ENCODE measurements at places on chromosomes 5 and 9.

- peak; percentile 66 for DNase-seq
These were observed 173.5 kb downstream of the TRIM32 start for GRCh38 chr9:116860509-116861120.

- DNase-seq = no peak
These were observed 143.4 kb downstream of the ENTREP1 start for GRCh38 chr9:69468380-69468779.

- DNase-seq = no peak
These were observed 56.1 kb upstream of the CCDC112 start for GRCh38 chr5:115352571-115352970.

- no peak for DNase-seq
These were observed 95.1 kb downstream of the SH3TC2 start for GRCh38 chr5:148967783-148968182.

DNA sequence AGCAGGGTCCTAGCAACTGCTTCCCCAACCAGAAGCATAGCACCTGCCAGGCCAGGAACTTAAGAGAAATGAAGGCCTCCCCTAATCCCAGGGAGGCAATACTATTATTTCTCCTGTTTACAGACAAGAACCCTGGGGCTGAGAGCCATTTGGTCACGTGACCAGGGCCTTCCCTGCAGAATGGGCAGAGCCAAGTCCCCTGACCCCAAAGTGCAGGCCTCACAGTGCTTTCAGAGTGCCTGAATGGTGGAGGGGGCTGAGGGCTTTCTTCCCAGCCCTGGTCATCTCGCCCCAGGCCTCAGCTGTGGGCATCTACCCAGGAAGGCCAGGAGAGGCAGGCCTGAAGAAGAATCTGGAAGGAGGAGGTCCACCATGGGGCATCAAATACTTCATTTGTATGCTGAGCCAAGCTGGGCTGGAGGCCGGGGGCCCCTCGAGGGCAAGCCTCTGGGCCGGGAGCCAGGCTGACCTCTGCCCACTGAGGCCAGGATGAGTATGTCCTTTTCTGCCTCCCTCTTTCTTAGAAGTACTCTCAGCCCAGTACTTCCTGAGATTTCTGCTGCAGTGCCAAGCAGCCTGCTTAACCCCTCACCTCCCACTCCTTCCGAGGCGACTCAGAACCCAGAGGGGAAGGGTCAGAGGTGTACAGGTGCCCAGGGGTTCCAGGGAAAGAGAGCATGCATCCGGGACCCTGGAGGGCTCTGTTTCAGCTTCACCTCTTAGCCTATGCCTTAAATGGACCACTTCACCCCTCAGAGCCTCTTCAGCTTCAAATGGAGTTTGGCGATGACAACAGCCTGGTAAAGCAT lies 18.9 kb upstream of the DUSP1 start:
- DNase-seq = no peak

GRCh38 chr5:13359344-13359743 lies 585.1 kb downstream of the DNAH5 start:
- peak; percentile 52 for DNase-seq

GRCh38 chr5:10233505-10233904 lies 16.2 kb downstream of the ATPSCKMT start:
- peak; percentile 88 for DNase-seq

DNA sequence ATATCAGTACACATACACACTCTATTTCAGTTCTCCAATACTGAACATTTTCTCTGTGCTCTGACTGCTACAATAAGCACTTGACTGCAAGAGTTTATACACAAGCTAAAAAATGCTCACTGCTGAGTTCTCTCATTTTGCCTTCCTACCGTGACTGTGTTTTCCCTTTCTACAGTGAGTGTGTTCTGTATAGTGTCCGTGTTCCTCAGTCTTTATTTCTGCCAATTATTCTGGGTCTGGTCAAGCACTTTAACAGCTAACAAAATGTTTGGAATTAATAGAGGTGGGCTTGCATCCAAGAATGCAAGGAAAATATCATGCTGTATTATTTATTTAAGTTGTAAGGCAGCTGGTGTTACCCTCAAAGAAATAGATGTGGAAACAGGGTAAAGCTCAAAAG lies 217.0 kb upstream of the NREP start:
- DNase-seq = peak; percentile 18

- DNase-seq = no peak
These were observed 63.4 kb downstream of the BARX1 start for GRCh38 chr9:93891549-93892310.

DNA sequence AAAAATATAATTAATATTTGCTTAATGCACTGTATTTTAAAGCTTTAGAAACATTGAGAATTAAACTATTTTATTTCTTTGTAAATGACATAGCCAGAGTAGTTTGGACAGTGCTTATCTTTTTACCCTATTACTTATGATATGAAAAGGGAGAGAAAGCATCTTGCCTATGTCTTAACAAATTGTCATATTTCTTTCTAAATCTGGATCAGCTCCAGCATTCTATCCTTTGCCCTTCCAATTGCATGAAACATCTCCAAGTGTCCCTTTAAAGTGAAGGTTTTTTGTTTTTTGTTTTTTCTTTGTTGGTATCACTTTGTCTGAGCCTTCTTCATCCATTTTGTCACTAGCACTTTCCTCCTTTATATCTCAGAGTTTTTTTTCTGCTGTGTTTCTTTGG lies 511.6 kb upstream of the FAM174A start:
- DNase-seq = no peak

GRCh38 chr5:76583163-76584047 lies 39.8 kb downstream of the F2RL2 start:
- DNase-seq = peak; percentile 65

GRCh38 chr9:31390403-31391025 lies 993.9 kb upstream of the ACO1 start:
- no peak for DNase-seq

DNA sequence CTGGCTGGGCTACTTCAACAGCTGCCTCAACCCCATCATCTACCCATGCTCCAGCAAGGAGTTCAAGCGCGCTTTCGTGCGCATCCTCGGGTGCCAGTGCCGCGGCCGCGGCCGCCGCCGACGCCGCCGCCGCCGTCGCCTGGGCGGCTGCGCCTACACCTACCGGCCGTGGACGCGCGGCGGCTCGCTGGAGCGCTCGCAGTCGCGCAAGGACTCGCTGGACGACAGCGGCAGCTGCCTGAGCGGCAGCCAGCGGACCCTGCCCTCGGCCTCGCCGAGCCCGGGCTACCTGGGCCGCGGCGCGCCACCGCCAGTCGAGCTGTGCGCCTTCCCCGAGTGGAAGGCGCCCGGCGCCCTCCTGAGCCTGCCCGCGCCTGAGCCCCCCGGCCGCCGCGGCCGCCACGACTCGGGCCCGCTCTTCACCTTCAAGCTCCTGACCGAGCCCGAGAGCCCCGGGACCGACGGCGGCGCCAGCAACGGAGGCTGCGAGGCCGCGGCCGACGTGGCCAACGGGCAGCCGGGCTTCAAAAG lies 36.9 kb upstream of the TTC1 start:
- DNase-seq = no peak

GRCh38 chr5:73739650-73740049 lies 113.7 kb downstream of the ARHGEF28 start:
- no peak for DNase-seq

DNA sequence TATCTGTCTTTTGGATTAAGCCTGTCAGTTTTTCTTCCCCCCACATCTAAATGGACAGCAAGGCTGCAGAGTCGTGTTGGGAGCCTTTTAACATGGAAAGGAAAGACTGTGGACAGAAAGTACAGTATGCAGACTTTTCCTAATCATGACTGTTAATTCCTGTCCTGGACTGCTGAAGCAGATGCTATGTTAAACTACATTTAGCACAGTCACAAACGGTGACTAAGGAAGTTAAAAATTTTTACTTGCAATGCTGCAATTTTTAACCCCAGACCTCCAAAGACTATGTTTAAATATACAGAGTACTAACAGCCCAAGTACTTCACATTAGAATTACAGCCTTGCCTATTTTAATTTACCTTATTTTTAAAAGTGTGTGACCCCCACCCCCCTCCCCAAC lies 51.8 kb downstream of the ELAVL2 start:
- DNase-seq = no peak

Measured in fibroblast of the aortic adventitia (primary cell).